Skin of body (tissue), 3 donors: ENCODE measurements at places on chromosomes 5 and 9. TPM values are rescaled to one million over a fixed set of nuclear protein-coding genes. Genes with fewer than 3 reads are reported as not detected.

The VLDLR gene
- total RNA-seq, result 15.9 TPM

The LCN15 gene
- total RNA-seq, result not detected

The TAS2R1 gene
- not detected for total RNA-seq

DNA sequence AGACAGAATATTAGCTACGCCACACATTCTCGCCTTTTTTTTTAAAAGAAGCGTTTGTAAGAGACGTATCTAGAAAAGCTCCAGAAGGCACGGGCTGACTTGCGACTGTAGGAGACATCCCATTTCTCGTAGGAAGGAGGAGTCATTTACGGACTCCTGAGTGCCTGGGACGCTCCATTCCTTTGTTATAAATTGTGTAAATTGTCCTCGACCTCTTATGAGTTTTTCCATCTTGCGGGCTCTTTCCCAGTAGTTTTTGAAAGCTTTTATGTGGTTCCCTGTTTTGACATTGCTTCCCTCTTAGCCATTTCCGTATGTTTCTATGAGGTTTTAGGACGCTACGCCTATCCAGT lies 1.0 kb downstream of the RABL6 start:
- no peak for DNase-seq

GRCh38 chr9:6552498-6553121 lies 92.9 kb downstream of the GLDC start:
- DNase-seq, result no peak

- no peak for DNase-seq
Measured at GRCh38 chr5:43099640-43100039, 21.1 kb upstream of the ZNF131 start.

DNA sequence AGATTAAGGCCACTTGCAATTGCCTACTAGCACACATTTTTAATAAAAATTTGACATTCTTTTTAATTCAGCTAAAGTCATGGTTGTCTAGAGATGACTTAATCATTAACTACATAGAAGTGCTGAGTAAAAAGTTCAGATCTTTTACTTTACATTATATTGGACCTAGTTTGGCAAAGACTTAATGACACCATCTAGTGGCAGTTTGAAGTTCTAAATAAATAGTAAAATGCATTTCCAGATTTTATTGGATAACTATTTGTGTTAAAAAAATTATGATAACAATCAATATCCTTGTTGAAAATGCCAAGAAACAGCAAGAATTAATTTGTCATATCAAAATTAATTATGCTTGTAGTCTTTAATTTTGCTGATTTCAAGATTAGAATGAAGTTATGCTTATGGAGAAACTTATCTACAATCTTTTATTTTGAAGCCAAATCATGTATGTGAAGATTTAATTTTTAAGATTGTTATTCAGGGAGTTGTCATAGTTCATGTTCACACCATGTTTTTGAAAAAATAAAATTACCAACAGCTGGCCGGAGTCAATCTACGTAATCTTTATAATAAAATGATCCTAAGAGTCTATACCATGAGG lies 69.6 kb upstream of the PJA2 start:
- no peak for DNase-seq

DNA sequence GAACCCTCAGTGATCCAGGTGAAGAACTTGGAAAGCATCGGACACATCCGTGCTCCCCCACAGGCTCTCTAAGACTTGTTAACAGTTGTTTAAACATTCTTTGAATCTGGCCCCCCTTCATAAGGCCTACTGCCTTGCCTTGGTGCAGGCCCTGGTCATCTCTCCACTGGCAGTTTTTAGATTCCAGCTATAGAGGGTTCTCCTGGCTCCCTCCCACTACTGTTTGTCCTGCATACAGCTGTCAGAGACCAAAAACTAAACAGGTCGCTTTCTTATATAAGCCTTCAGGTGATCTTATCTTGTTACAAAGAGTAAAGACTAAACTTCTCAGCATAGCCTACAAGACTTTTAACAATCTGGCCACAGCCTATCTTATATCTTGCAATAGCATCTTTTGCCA lies 32.3 kb downstream of the NRG2 start:
- DNase-seq, result no peak

GRCh38 chr9:33246269-33246860 lies 6.4 kb downstream of the SPINK4 start:
- DNase-seq, result no peak

DNA sequence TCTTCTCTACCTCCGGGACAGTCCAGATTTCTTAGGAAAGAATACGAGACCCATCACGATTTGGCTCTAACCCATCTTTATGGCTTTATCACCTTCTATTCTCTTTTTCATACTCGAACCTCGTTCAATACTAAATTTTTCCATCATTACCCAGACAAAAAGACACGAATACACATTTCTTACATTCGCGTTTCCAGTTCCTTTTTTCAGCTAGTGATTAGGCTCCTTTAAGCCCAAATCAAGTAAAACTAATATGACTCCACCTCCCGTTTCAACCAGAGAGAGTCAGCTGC lies 506 bp downstream of the ZBTB6 start:
- no peak for DNase-seq

DNA sequence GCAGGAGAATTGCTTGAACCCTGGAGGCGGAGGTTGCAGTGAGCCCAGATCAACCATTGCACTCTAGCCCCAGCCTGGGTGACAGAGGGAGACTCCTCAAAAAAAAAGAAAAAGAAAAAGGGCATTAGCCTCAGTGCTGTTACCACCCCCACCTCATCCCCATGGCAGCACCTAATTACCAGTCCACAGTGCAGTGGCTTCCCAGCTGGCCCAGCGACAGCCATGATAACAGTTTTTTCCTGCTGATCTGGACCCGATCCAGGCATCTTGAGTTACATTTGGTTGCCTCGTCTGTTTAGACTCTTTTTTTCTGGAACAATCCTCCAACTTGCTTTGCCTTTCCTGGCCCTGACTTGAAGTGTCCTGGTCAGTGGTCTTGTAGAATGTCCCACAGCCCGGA lies 24.4 kb downstream of the NCS1 start:
- DNase-seq, result no peak
